ENCODE measurements at places on chromosomes 4 and X.

GRCh38 chr4:140130677-140131076 lies 23.3 kb downstream of the MAML3 start:
- no peak for DNase-seq

GRCh38 chrX:6981718-6982406 lies 165.7 kb upstream of the STS start:
- DNase-seq: no peak

GRCh38 chrX:85017721-85018120 lies 14.0 kb downstream of the APOOL start:
- no peak for DNase-seq

DNA sequence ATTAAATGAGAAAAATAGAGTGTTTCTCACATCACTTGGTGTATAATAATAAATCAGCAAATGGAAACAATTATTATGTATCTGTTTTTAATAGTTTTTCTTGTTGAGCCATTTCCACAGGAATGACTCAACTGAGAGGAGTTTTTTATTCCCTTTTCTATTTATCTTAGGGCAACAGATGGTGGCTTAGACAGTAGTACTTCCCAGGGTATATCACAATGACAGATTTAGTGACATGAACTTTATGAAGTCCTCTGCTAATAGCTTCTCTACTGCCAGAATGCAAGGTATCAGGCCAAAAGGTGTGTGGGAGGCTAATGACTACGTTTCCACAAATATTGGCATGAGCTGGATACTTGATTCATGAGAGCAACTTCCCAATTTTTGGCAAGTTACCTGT lies 126.7 kb downstream of the HTR2C start:
- DNase-seq: no peak

DNA sequence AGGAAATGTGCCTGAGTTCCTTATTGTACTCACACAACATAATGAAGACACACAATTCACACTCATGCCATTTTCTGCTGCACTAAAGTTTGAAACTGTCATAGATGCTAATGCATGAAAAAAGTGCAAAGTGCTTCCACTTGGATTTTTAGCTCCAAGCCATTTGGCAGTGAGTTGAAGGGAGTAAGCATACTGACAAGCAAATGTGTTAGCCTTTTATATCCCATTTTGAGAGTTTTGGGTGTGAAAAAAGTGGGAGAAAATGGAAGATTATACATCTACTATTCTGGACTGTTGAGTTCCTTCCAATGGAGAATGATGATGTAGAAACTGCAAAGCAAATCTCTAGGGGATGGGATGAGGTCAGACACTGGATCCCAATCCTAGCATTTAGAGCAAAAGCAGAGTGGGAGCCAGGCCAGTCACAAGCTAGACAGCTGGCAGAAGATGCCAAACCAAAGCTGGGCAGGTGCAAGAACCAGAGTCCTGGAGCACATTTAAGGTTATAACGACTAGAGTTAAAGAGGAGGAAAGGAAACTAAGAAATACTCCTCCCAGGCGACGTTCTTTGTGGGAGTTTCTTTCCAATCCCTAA lies 216.8 kb downstream of the FBXO8 start:
- DNase-seq: no peak

- DNase-seq: no peak
Observed at GRCh38 chr4:122119739-122120138, 32.4 kb upstream of the BLTP1 start.

DNA sequence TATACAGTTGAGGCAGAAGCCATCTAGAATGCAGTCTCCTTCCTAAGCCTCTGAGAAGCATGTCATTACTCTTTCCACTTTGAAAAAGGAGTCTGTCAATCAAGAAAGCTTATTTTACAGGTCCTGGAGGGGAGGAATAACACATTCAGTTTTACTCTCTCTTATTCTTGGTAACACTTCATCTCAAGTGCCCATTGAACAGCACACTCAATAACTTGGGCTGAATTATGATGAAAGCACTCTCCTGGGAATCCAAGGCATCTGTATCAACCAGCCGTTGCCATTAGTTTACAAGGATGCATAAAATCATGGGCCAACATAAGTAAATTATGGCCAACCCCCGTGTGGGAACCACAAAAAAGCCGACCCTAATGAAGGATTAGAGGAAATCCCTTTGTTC lies 282.4 kb downstream of the C4orf33 start:
- no peak for DNase-seq

- no peak for DNase-seq
Observed at GRCh38 chr4:74536557-74536956, 91.6 kb downstream of the AREG start.

DNA sequence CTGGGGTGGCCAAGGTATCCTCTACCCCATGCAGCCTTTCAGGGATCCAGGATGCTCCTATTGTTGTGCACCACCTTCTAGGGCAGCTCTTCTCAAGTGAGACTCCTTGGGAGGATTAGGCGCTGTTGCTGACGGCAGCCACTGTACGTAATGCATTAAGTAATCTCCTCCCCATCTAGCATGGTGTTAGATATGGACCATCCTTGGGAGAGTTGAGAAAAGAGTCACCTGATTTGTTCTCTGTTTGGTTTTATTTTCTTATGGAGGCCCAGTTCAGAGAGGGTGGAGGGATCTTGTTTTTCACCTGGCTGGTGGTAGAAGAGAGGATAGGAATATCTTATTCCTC lies 46.4 kb downstream of the GYG2 start:
- no peak for DNase-seq

- DNase-seq: no peak
Observed at GRCh38 chrX:155070038-155070437, 898 bp downstream of the CMC4 start.

DNA sequence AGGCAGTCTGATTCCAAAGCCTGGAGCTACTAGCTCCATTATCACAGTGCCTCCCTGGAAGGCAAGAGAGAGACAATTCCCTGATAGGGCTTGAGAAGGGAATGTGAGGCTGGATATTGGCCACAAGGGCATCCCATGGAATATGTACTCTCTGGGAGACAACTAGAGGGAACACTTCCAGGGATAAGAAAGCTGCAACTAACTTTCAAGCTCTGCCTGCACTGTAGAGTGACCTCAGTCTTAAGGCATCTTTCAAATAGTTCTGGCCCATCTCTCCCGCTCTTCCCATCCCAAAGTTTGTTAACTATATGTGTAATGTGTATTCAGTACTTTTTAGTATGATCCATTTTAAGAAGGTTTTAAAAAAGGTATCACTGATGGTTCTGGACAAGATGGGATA lies 13.1 kb upstream of the RNF212 start:
- DNase-seq: no peak

GRCh38 chr4:25343671-25344070 lies 31.1 kb downstream of the ZCCHC4 start:
- no peak for DNase-seq

- DNase-seq: no peak
Observed at GRCh38 chr4:3313139-3313538, 20.3 kb downstream of the RGS12 start.

GRCh38 chrX:150158554-150159332 lies 204.4 kb upstream of the MAMLD1 start:
- no peak for DNase-seq

DNA sequence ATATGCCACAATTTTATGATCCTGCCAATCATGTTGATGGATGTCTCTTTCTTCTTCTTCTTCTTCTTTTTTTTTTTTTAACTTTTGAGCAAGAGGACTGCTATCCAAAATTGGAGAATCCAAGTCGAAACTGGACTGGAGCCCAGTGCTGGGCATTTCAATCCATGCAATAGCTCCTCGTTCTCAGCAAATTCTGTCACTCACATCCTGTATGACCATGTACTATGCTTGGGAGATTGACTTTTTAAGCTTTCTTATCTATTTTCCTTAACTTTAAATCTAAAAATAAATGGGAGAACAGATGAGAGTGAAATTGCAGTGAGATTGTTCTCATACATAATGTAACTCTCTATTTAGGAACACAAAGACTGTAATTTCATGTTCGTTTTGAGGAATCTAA lies 123.0 kb upstream of the PUDP start:
- DNase-seq: no peak

GRCh38 chrX:51406688-51407519 lies 74.3 kb downstream of the NUDT10 start:
- DNase-seq: no peak

DNA sequence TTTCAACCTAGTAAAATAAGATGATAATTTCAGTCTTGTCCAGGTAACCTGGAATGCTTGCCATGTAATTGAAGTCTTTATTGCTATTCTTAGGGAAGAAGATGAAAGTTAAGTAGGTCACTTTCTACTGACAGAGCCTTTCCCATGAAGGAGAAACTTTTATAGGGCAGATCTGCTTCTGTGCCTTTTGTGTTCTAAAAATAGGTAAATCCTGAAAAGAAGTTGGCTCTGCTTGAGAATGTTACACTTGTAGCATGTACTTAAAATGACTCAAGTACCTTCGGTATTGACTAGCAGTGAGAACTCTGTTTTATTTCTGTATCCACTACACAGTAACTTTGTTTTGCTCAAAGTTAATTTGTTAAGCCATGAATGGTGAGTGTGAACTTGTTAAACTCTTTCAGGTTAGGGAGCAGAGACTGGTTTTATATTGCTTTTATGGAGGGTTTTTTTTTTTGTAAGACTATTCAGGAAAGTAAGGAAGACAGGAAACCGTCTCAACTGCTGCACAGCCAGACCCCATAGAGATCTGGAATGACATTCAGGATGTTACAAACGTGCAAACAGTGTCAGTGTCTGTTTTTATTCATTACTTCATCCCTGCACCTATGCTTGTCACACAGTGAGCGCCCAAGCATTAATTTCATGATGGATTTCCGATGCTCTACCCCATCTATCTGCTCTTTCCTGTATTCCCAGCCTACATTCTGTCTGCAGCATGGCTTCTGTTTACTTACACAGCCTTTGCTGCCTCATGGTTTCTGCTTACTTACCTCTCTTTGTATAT lies 53.0 kb downstream of the SEPTIN11 start:
- DNase-seq: no peak

DNA sequence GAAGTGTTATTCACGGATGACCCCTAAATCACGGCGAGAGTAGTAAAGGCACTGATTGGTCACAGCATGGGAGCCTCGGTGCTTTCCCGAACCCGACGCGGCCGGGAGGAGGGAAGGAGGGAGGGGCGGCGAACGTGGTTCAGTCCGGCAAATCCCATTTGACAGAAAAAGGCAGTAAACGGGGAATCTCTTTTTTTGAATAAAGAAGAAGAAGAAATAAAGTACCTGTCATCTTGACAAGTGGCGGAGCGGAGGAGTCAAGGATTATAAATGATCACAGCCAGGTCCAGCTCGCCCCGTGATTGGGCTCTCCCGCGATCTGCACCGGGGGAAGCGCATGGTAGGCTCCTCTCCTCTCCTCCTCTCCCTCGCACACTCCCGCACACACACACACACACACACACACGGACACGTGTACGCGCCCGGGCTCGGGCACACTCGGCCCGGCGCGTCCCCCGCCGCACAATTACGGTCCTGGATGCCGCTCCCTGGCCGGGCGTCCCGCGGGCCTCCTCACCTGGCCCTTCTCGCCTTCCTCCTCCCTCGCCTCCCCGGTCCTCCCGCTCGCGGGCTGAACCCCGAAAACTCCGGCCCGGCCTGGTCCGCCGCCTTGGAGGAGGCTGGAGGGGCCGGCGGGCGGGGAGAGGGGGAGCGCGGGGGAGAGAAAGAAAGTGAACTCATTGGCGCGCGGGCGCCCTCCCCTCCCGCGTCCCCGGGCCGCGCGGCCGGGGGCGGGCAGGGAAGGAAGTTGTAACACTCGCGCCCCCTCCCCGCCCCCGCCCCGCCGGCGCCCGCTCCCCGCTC lies 99.2 kb upstream of the TENM3 start:
- peak; percentile 89 for DNase-seq

- DNase-seq: peak; percentile 71
Observed at GRCh38 chrX:40496728-40497127, 84.0 kb upstream of the ATP6AP2 start.

DNA sequence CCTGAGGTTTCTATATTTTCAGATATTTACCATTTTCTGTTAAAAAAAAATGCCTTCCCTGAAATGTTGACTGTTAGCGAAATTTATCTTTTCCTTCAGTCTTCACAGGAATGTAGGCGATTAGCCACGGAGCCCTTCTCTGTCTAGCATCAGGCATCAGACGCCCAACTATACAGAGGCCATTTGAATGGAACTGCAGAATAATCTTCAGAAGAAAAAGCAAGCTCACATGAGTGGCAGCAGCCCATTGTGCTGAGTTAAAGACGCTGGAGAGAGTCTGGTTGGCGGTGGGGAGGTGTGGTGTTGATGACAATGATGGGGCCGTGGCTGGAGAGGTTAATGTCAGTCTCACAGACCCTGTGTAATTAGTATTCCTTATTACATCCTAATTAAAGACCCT lies 196.8 kb upstream of the LEF1 start:
- no peak for DNase-seq

DNA sequence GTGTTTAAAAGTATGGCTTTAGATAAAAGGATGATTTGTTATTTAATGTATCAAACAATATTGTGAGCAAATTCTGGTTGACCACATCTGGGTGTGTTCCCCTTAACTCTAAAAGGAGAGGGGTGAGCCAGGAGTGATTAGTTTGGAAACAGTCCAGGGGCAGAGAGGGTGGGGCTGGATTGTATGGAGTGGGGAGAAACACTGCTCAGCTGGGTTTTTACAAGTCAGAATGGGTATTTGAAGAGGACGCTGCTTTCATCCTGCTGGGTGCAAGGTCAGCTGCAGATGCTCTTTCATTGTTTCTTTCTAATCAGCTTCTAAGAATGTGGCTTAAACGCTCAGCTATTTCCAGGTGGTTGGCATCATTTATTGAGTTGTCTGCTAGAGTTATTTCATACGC lies 82.8 kb upstream of the LIMCH1 start:
- DNase-seq: no peak

- no peak for DNase-seq
Observed at GRCh38 chr4:47913861-47914219, 543 bp downstream of the NFXL1 start.

DNA sequence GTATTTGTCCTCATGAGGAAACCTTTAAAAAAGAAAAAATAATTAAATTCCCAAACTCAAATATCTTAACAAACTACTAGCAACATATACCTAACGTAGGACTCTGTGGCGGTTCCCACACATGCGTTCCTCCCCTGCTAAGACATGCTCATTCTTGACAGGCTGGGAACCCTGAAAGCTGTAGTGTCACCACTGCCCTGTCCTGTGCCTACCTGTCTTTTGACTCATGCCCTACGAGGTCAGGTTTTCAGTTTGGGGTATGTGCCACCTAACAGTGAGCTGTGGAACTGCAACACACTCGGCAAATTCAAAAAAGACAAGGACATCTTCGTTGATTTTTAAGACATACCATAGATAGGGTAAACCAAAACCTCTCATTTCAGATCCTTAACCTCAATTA lies 17.8 kb downstream of the IDS start:
- DNase-seq: no peak

- no peak for DNase-seq
Observed at GRCh38 chr4:15414551-15415091, 13.2 kb upstream of the C1QTNF7 start.
